ENCODE measurements at places on chromosomes 1 and 21. TPM values are rescaled to one million over a fixed set of nuclear protein-coding genes. Genes with fewer than 3 reads are reported as not detected.

The DISC1 gene
- total RNA-seq, result 13.6 TPM

The DIO1 gene
- not detected for total RNA-seq

The CNR2 gene
- not detected for total RNA-seq

The SPRR1A gene
- total RNA-seq, result not detected

The OR2T3 gene
- total RNA-seq, result not detected

- H3K27me3 ChIP-seq, result no peaks in the 10 kb centered on the region
- H3K36me3 ChIP-seq, result no peaks in the 10 kb centered on the region
- H3K4me3 ChIP-seq, result no peak overlapping the region
- no peaks in the 10 kb centered on the region for H3K4me1 ChIP-seq
- no peak for DNase-seq
These were observed 37.3 kb upstream of the ZNF644 start for GRCh38 chr1:91059157-91059556.

- no peaks in the 10 kb centered on the region for H3K36me3 ChIP-seq
- no peak for DNase-seq
- no peak overlapping the region for H3K27ac ChIP-seq
- no peak overlapping the region for H3K4me3 ChIP-seq
- no peaks in the 10 kb centered on the region for H3K27me3 ChIP-seq
- H3K4me1 ChIP-seq, result no peaks in the 10 kb centered on the region
These were observed 383.2 kb upstream of the ZRANB2 start for GRCh38 chr1:71464016-71464415.

GRCh38 chr1:28507247-28507645, 1.4 kb downstream of the RCC1 start:
- no peaks in the 10 kb centered on the region for H3K27me3 ChIP-seq
- peaks cover 59% of the 10 kb centered on the region for H3K4me1 ChIP-seq
- peak overlapping the region; percentile 83 for H3K27ac ChIP-seq

GRCh38 chr1:111602302-111602701, 17.3 kb upstream of the RAP1A start:
- H3K27me3 ChIP-seq, result no peaks in the 10 kb centered on the region
- DNase-seq, result no peak
- H3K4me3 ChIP-seq, result no peak overlapping the region
- H3K36me3 ChIP-seq, result no peaks in the 10 kb centered on the region

GRCh38 chr1:3457910-3458883, 3.7 kb downstream of the ARHGEF16 start:
- peaks cover 18% of the 10 kb centered on the region for H3K4me1 ChIP-seq
- H3K4me3 ChIP-seq, result no peak overlapping the region
- no peak overlapping the region for H3K27ac ChIP-seq
- peaks cover 10% of the 10 kb centered on the region for H3K27me3 ChIP-seq
- DNase-seq, result no peak
- no peaks in the 10 kb centered on the region for H3K36me3 ChIP-seq

DNA sequence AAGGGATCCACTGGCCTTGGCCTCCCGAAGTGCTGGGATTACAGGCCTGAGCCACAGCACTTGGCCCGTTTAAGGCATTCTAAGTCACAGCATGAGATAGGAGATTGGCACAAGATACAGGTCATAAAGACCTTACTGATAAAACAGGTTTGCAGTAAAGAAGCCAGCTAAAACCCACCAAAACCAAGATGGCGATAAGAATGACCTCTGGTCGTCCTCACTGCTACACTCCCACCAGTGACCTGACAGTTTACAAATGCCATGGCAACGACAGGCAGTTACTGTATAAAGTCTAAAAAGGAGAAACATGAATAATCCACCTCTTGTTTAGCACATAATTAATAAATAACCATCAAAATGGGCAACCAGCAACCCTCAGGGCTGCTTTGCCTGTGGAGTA, 33.3 kb upstream of the RCC2 start:
- DNase-seq, result no peak
- no peaks in the 10 kb centered on the region for H3K27me3 ChIP-seq
- no peaks in the 10 kb centered on the region for H3K4me1 ChIP-seq
- H3K36me3 ChIP-seq, result no peaks in the 10 kb centered on the region

DNA sequence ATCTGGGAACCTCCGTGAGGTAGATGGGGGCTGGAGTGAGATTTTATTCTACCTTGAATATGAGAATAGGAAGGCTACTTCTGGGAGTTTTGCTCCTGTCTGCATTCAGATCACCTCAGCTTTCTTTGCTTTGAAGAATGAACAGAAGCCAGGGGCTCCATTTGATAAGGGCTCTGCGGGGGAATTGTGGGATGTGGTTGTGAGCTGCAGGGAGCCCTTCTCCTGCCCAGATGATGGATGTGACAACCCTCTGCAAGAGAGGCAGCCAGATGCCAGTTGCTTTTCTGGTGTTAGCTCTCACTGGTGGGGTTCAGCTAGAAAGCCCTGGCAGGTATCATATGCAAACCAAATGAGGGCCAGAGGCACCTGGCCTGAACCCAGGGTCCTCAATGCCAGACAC, 21.5 kb downstream of the IER5 start:
- H3K4me3 ChIP-seq, result no peak overlapping the region
- H3K27me3 ChIP-seq, result no peaks in the 10 kb centered on the region
- H3K36me3 ChIP-seq, result no peaks in the 10 kb centered on the region

GRCh38 chr1:88892357-88892877, 1.1 kb upstream of the GTF2B start:
- peak overlapping the region; percentile 97 for H3K4me3 ChIP-seq
- H3K27me3 ChIP-seq, result no peaks in the 10 kb centered on the region
- H3K4me1 ChIP-seq, result peaks cover 24% of the 10 kb centered on the region

DNA sequence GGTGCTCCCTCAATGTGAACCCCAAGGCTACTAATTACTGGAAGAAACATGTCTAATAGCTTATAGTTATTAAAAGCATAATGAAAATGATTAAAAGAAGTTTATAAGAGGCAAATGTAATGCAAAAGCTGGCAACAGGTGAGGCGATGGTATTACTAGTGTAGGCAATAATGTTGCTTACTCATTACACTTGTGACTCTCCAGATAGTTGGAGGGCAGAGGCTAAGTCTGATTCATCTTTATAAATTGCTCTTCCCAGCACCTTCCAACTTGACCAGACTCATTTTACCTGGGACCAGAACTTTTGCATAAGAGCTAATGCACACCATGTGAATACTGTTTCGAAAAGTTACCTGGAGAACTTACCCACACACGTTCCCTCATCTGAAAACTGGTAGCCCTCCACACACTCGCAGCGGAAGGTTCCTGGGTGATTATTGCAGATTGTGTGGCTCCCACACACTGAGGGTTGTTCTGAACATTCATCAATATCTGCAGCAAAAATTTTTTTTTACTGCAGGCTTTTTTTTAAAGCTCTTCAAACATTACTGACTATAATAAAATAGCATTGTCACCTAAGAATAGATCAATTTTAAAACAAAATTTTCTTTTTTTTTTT, 48.0 kb downstream of the NID1 start:
- peaks cover 19% of the 10 kb centered on the region for H3K4me1 ChIP-seq
- H3K27me3 ChIP-seq, result no peaks in the 10 kb centered on the region
- peak overlapping the region; percentile 3 for H3K27ac ChIP-seq
- no peak for DNase-seq
- H3K4me3 ChIP-seq, result no peak overlapping the region

DNA sequence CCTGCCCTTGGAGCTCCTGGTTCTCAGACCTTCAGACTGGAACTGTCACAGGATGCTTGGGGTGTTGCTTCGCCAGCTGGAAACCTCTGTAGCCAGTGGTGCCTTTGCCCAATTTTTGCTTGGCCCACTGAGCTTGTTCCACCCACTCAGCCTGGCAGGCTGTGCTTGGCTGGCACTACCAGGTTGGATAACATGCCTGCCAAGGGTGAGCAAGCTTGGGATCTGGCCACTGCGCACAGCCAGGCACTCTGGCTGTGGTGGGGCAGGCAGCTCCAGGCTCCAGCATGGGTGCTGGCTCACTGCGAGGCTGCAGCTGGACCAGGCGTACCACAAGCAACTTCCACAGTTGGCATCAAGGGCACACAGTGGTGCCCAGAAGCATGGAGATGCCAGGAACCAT, 967.8 kb upstream of the NCAM2 start:
- no peak overlapping the region for H3K27ac ChIP-seq
- DNase-seq, result no peak
- no peaks in the 10 kb centered on the region for H3K27me3 ChIP-seq

DNA sequence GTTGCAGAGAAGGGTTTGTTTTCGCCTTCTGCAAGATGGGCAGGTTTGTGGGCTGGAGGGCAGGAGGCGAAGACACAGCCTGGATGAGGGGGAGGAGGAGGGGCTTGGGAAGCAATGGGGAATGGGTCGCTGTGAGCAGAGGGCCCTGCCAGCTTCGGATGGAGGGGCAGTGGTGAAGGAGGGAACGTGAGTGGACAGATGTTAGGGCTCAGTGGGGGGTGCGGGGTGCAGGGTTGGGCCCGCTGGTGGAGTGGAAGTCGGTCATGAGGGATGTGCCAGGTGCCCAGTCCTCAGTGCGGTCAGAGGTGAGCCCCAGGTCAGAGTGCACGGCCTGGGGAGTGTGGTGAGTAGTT, 55.5 kb upstream of the ABCG1 start:
- no peaks in the 10 kb centered on the region for H3K4me1 ChIP-seq
- H3K4me3 ChIP-seq, result no peak overlapping the region
- H3K27ac ChIP-seq, result no peak overlapping the region

GRCh38 chr1:25907601-25908000, 1.4 kb upstream of the STMN1 start:
- no peak overlapping the region for H3K27ac ChIP-seq
- no peak overlapping the region for H3K4me3 ChIP-seq
- H3K36me3 ChIP-seq, result no peaks in the 10 kb centered on the region
- DNase-seq, result no peak
- peaks cover 20% of the 10 kb centered on the region for H3K4me1 ChIP-seq
- no peaks in the 10 kb centered on the region for H3K27me3 ChIP-seq

- H3K27ac ChIP-seq, result no peak overlapping the region
- no peak overlapping the region for H3K4me3 ChIP-seq
- no peak for DNase-seq
These were observed 571.2 kb upstream of the USP24 start for GRCh38 chr1:55786396-55786795.

- H3K4me1 ChIP-seq, result no peaks in the 10 kb centered on the region
- H3K4me3 ChIP-seq, result no peak overlapping the region
- peaks cover 4% of the 10 kb centered on the region for H3K27me3 ChIP-seq
- H3K27ac ChIP-seq, result no peak overlapping the region
These were observed 54.9 kb upstream of the TSPAN2 start for GRCh38 chr1:115144176-115144575.

GRCh38 chr1:35266306-35266705, 2.2 kb upstream of the ZMYM4 start:
- no peak overlapping the region for H3K4me3 ChIP-seq
- H3K27ac ChIP-seq, result no peak overlapping the region
- DNase-seq, result no peak
- peaks cover 22% of the 10 kb centered on the region for H3K4me1 ChIP-seq
- no peaks in the 10 kb centered on the region for H3K36me3 ChIP-seq

- H3K4me1 ChIP-seq, result no peaks in the 10 kb centered on the region
- no peak overlapping the region for H3K4me3 ChIP-seq
- H3K36me3 ChIP-seq, result no peaks in the 10 kb centered on the region
- no peaks in the 10 kb centered on the region for H3K27me3 ChIP-seq
- H3K27ac ChIP-seq, result no peak overlapping the region
These were observed 128.5 kb downstream of the PROX1 start for GRCh38 chr1:214116258-214116657.

DNA sequence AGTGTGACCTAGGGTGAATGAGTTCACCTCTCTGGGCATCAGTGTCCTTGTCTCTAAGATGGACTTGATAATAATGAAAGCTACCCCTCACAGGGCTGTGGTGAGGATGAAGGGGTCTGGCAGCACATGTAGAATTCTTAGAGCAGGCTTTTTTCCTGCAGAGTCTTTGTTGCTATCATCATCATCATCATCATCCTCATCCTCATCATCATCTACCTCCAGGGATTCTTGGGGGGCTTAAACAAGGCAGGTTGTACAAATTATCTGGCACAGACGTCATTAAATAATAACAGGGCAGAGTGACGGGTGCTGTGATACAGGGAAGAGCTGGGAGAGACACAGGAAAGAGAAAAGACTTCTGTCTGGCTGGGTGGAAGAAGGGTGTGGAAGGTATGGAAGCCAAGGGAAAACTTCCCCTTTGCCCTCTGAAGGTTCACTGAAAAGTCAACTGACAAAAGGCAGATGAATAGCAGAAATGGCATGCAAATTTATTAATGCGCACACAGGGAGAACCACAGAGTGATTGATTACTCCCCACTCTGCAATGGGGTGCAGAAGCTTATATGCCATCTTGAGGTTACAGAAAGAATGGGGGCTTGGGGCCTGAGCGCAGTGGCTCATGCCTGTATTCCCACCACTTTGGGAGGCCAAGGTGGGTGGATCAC, 17.0 kb upstream of the SLC2A1 start:
- no peak overlapping the region for H3K27ac ChIP-seq
- H3K4me1 ChIP-seq, result no peaks in the 10 kb centered on the region
- peaks cover 5% of the 10 kb centered on the region for H3K27me3 ChIP-seq
- H3K4me3 ChIP-seq, result no peak overlapping the region
- no peak for DNase-seq
- H3K36me3 ChIP-seq, result no peaks in the 10 kb centered on the region

GRCh38 chr1:72186733-72187307, 95.5 kb downstream of the NEGR1 start:
- no peaks in the 10 kb centered on the region for H3K27me3 ChIP-seq
- DNase-seq, result no peak
- no peaks in the 10 kb centered on the region for H3K4me1 ChIP-seq
- no peak overlapping the region for H3K4me3 ChIP-seq
- H3K36me3 ChIP-seq, result no peaks in the 10 kb centered on the region

GRCh38 chr1:65590279-65590678, 169.8 kb downstream of the LEPR start:
- H3K27ac ChIP-seq, result no peak overlapping the region
- no peaks in the 10 kb centered on the region for H3K36me3 ChIP-seq
- H3K4me1 ChIP-seq, result no peaks in the 10 kb centered on the region

DNA sequence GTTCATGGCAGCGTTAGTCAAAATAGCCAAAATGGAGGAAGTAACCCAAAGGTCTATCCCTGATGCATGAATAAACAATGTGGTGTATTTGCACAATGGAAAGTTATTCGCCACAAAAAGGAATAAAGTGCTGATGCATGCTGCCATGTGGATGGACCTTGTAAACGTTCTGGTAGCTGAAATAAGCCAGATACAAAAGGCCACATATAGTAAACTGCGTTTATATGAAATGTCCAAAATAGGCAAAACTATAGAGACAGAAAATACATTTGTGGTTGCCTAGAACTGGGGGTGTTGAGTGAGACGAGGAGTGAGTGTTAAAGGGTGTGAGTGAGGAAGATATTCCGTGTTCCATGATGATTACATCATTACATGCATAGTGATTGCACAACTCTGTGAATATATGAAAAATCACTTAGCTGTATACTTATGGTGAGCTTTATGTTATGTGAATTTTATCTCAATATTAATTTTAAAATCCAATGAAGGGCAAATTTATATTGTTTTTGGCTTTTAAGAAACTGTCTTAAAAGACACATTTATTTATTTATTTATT, 321.3 kb downstream of the KIF26B start:
- no peak for DNase-seq
- no peak overlapping the region for H3K4me3 ChIP-seq
- H3K27me3 ChIP-seq, result no peaks in the 10 kb centered on the region
- H3K36me3 ChIP-seq, result no peaks in the 10 kb centered on the region
- no peaks in the 10 kb centered on the region for H3K4me1 ChIP-seq

DNA sequence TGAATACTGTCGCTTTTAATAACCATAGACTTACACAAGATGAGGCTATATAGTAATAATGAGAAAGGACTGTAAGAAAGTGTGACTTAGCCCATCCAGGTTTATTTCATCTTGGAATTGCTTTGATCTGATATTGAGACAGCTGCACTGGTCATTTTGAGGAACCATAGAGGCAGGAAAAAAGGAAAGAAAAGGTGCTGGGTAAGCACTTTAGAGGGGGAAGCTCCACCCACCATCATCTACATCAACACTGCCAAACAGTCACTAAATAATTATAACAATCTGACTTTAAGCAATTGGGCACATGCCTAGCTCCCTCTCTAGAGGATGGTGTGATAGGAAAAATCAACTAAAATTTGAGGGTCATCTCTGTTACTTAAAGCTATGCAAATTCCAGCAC, 70.6 kb upstream of the ST6GALNAC3 start:
- DNase-seq, result no peak
- no peaks in the 10 kb centered on the region for H3K27me3 ChIP-seq
- H3K4me1 ChIP-seq, result no peaks in the 10 kb centered on the region
- no peak overlapping the region for H3K4me3 ChIP-seq

Measured in lower lobe of right lung (tissue), 2 donors.